ENCODE measurements at places on chromosomes 5 and 9.

GRCh38 chr5:592158-592557, 20.0 kb upstream of the CEP72 start:
- DNase-seq: peak; percentile 13

GRCh38 chr9:116196806-116197205, 43.2 kb downstream of the PAPPA start:
- no peak for DNase-seq

- no peak for DNase-seq
Observed at GRCh38 chr5:149936044-149936699, 8.4 kb downstream of the PDE6A start.

DNA sequence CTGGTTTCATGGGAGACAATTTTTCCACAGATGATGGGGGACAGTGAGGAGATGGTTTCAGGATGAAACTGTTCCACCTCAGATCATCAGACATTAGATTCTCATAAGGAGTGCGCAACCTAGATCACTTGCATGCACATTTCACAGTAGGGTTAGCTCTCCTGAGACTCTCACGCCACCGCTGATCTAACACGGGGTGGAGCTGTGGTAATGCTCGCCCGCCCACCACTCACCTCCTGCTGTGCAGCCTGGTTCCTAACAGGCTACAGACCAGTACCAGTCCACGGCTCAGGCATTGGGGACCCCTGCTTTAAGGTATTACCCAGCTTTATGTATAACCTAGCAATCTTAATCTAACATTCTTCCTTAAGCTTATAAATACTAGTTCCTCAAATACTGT, 35.6 kb downstream of the TTC39B start:
- no peak for DNase-seq

DNA sequence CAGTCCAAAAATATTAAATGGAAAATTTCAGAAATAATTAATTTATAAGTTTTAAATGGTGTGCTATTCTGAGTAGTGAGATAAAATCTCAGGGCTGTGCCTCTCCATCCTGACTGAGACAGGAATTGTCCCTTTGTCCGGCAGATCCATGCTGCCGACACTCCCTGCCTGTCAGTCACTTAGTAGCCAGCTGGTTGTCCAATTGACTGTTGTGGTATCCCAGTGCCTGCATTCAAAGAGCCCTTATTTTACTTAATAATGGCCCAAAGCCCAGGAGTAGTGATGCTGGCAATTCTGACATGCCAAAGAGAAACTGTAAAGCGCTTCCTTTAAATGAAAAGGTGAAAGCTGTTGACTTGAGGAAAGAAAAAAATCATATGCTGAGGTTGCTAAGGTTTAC, 157.5 kb downstream of the ENC1 start:
- no peak for DNase-seq

DNA sequence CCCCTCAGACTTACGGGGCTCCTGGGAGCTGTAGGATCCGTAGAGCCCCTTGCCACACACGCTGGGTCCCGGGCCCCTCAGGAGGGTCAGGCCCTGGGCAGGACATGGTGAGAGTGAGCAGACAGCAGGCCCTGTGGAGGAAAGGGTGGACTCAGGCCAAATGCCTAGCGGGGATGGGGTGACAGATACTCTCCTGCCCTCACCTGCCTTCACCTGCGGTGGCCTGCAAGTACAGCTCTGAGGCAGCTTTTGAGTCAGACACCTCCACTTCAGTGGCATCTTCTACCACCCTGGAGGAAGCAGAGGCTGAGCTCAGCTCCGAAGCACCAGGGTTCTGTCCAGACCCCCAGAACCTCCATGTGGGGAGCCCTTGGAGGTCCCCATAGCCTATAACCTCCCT, 26.2 kb downstream of the SLC35A4 start:
- no peak for DNase-seq

DNA sequence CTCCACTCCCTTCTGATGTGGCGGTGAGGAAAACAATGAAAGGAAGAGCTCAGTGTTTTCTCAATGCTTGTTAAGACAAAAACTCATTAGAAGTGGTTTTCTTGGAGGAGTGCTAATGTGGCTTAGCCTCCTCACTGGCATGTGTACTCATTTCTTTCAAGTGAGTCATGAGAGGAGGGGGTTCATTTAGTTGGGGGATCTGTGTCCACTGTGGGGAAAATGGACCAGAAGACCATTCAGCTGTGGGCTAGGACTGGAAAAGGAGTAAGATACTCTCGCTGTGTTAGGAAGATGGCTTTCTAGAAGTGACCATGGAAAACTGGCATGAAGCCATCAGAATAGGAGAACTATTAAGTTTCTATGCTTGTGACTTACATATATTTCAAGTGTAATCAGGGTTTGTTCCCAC, 23.5 kb downstream of the KLF9 start:
- DNase-seq: no peak

DNA sequence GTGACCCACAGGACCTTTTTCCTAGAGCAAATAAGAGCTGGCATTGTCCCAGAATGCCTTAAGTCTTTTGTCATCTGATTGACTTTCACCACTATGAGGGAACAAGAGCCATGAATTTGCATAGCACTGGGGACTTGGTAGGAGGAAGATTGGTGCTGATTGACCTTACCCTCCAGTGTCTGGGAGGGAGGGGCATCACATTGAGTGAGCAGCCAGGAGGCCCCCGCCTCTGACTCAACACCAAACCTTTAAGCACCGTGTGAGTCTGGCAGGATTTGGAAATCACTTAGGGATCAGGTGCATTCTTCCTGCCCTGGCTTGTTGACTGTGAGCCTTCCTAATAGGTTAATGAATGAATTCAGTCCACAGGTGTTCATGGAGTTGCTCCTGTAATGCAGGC, 40.7 kb downstream of the WNK2 start:
- DNase-seq: no peak

DNA sequence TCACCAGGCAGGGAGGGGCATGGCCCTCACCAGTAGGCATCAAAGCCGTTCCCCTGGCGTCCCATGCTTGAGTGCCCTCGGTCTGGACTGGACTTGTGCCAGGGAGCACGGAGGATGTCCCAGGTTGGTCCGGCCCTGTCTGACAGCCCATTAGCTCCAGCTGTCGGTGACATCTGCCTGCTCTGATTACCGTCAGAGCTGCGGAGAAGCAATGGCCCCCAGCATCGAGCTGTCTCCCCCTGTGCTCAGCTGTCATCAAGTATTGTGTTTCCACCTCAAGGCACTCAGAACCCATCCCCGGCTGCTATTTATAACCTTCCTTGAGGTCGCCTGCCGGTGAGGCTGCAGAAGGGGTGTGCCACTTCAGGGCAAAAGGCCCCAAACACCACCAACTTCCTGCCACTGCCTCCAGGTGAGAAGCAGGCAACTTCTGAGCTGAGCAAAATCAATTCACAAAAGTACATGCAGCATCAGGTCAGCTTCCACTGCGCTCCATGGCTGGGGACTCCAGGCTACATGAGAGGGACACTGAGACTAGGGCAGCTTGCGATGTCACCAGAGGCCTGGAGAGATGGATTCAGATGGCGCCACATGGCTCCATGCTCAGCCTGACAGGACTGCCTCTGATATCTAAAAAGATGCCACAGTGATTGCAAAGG, 142.7 kb downstream of the C5orf15 start:
- peak; percentile 57 for DNase-seq

DNA sequence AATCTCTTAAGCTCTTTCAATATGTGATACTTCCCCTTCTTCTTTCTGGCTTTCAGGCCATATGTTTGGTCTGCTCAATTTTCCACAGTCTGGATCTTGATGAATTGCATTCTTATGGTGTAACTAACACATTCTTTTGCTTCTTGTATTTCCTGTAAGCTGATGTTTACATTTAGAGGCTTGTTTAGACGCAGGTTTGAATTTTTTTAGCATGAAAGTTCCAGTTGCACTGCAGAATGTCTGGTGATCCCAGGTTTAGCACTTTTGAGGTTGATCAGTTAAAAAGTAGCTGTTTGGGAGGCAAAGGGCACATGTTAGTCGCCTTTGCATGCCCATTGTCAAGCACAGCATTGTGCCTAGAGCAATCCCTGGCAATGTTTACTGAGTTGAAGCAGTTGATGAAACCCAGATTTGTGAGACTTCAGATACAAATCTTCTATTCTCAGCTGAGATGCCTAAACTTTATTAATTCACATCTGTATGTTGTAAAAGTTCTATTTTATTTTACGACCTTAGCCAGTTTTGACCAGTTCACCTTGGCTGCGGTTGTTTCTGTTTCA, 59.6 kb upstream of the SPATA31C2 start:
- no peak for DNase-seq

DNA sequence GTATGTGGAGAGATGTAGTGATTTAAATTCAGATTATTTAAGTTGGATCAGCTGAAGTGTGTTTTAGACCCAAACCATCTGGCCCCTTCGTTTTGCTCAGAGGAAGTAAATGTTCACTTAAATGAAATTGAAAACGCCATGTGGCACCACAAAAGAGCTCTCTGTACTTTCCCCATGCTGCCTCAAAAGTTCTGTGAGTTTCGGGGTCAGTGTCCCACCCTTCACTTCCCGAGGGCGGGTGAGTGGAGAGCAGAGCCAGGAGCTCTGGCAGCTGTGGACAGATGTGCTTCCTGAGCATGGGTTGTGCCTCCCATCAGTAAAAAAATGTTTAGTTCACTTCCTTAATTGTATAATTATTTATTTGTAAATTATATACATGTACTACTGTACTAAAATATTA, 48.4 kb downstream of the PSD2 start:
- no peak for DNase-seq

DNA sequence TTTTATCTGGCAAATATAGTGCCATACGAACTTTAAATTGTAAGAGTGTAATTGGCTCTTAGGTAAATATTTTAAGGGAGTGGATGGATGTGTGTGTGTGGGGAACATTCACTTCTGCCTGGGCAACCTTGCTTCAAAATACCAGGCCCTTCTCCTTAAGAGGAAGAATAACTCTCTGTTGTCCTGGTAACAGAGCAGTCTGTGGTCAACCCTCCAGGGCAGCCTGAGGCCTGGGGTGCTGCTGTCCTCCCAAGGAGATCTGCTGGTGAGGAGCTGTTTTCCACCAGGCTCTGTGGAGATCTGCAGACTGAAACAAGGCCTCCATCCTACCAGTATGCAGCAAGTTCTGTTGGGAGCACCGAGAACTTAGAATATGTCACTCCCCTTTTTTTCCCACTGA, 325.2 kb downstream of the PSAT1 start:
- no peak for DNase-seq

GRCh38 chr5:1118738-1119137, 6.9 kb upstream of the SLC12A7 start:
- DNase-seq: no peak

GRCh38 chr9:88025411-88026117, 51.2 kb upstream of the CDK20 start:
- DNase-seq: no peak

- DNase-seq: no peak
Observed at GRCh38 chr5:113338628-113339027, 96.2 kb downstream of the TSSK1B start.

DNA sequence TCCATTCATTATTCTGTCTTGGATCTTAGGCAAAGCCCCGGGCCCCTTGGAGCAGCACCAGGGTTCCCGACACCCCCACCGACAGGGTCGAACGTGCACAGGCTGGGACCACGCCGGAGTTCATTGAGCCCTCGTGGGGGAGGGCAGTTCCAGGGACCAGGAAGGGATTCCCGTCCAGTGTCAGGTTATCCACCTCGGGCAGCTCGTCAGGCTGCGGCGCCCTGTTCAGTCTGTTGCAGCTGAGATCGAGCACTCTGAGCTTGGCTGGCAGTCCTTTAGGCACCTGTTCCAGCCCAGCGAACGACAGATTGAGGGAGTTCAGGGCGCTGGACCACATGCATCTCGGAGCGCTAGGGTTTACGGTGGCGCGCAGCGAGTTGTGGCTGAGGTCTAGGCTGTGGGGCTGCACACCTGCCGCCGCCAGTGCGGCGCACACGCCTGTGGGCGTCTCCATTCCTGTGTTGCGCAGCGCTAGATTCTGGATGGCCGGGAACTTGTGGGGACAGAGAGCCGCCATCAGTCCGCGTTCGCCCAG, 1.1 kb downstream of the CD14 start:
- DNase-seq: no peak

DNA sequence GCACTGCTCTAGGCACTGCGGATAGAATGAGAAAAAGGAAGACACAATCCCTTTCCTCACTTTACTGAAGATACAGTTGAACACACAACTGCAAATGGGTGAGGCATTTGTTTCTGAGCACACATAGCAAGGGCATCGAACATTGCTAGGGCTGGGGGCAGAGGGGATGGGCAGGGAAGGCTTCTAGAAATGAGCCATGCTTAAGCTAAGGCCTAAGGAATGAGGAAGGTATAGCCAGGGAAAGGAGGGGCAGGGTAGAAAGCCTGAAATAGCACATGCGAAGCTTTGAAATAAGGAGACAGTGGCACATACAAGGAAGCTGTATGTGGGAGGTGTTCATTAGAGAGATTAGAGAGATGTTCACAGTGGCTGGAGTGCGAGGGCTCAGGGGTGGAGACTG, 92.7 kb downstream of the KIF4B start:
- DNase-seq: no peak

DNA sequence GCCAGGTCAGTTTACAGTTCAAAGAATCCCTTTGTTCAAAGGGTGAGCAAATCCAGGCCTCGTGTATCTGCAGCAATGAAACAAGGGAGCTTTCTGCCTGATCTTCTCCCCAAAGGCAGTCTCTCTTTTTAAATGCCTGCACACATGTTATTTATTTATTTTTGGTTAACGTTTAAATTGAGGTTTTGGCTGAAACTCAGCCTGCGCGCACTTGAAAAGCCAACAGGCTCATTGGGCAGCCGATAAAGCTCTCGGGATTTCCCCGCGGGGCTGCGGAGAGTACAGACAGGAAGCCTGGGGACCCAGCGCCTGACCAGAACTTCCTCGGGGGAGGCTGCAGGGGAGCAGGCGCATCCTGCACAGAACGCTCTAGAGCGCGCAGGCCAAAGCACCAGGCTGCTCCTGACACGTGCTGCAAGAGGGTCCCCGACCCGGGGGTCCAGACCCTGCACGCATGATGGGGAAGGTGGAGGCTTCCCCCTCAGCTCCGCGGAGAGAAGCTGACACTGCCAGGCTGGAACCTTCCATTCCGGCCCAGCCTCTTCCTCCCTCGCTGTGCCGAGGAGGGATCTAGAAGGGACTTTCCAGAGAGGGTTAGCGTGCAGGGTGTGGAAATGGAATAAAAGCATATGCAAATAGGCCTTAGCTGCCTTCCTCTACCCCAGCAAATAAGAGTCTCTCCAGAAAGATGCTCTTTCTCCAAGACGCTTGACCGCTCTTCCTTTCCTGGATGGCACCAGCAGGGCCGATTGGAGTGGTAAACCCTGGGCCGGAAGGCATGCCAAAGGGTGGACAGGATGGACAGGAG, 46.1 kb downstream of the PTTG1 start:
- DNase-seq: peak; percentile 84

DNA sequence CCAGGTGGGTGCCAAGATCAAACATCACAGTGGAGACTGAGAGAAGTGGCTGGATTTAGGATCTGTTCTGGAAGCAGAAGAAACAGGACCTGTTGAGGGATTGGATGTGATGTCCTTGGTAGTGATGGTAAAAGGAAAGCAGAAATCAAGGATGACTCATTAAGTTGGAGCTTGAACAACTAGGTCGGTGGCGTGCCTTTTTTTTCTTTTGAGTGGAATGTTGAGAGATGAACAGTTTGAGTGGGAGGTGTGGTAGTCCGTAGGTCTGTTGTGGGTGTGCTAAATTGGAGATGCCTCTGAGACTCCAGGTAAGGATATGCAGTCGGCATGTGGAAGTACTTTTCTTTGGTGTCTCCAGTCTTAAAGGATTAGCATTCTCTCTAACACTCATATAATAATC, 92.1 kb upstream of the IL12B start:
- DNase-seq: no peak
